ENCODE measurements at places on chromosomes 1 and 21.

- DNase-seq = no peak
Observed at GRCh38 chr1:31911994-31912780, 26.0 kb downstream of the PTP4A2 start.

- DNase-seq = no peak
Observed at GRCh38 chr1:203150511-203151297, 23.2 kb downstream of the ADORA1 start.

DNA sequence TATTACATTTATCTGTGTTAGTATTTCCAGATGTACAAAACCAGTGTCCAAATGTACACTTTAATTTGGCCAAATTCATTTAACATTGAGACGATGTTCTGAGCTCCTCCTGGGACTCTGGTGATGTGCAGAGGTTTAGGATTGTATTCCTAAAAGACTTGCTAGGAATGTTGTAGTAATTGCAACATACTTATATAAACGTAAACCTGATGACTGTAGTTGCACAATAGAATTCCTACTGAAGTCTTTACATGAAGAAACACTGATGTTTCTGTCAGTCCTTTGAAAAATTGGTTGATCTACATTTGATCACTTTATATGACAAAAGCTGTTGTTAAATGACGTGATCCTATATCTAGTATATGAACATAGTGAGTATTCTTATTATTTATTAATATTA is 5.1 kb upstream of the OR14C36 start:
- DNase-seq = no peak

GRCh38 chr1:213891989-213892902 is 95.5 kb upstream of the PROX1 start:
- no peak for DNase-seq

GRCh38 chr1:198364471-198364870 is 176.0 kb downstream of the ATP6V1G3 start:
- no peak for DNase-seq

DNA sequence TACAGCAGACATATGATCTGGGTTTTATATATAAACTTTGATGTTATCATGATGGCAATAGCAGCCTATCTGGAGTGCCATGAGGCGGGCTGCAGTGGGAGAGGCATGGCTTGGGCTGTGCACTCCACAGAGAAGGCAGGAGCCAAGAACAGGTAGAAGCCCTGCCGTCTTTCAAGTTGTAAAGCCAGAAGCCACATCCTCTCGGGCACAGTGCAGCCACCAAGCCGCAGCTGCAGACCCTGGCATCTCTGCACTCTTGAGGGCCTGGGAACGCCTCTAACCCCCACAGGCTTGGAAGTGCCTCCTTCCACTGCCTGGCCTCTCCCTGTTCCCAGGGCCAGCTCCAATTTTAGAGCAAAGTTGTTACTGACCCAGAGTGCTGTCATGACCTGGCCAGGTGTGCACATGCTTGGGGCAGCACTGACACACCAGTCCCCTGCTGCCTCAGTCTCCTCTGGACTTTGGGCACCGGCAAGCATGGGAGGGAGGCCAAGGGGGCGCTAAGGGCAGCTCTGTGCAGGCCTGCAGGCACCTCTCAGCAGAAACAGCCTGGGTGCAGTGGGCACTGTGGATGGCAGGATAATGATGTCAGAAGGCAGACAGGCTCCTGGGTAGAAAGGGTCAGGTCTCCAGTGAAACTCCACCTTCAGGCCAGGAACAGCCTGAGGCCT is 1619.8 kb upstream of the PRMT6 start:
- DNase-seq = no peak

- no peak for DNase-seq
Observed at GRCh38 chr1:9651565-9652378, at the start of gene PIK3CD. PIK3CD (plus strand) TSS chr1:9651731; CDS start chr1:9710456, 58,725 bp downstream.

- DNase-seq = no peak
Observed at GRCh38 chr1:230878591-230878990, 10.3 kb upstream of the C1orf198 start.

- DNase-seq = no peak
Observed at GRCh38 chr1:158719664-158720063, 856 bp downstream of the OR6K3 start.

DNA sequence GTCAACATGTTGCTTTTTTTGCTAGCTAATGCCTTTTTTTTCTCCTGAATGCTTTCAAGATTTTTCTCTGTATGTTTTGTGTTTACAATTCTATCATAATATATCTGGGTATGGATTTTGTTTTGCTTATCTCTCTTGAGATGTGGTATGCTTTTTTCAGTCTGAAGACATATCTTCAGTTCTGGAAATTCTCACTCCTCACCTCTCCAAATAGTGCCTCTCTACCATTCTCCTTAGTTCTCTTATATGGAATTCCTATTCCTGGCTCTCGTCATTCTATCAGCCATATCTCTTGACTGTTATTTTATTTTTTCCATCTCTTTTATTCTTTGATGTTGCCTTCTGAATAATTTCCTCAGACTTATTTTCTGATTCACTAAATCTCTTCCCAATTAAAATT is 58.4 kb downstream of the IVNS1ABP start:
- no peak for DNase-seq

GRCh38 chr1:226949401-226949800 is 9.3 kb downstream of the COQ8A start:
- no peak for DNase-seq

DNA sequence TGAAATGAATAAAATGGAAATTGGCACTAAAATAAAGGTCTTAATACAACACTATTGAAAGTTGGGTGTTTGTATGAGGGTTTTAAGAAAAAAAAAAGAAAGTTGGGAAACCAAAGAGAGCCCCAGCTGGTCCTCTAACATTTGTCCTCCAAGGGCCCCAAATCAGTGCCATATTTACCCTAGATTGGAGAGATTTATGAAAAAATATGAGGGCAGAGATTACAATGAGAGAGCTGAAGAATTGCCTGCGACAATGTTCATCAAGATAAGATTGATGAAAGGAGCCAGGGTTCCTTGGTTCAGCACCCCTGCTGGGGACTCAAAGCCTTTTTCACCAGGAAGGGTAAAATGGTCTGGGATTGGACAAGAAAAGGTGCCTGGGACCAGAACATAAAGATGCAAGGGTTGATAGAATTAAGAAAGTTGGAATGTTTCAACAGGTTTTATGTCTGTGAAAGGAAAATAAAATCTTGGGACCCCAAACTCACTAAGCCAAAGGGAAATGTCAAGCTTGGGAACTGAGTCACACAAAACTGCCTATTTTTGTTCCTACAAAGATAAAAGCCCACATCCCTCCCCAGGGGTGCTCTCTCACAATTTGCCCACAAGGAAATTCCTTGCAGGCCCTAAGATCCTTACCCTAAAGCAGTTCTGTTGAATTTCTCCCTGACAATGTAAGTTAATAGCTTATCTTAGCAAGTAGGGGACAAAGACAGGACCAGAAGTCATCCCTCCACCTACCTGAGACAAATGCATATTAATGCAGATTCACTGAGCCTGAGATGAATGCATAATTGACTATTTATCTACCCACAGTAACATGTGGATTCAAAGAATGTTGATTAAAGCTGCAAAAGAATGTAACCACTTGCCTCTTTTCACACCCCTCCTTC is 26.8 kb downstream of the CBR1 start:
- DNase-seq = no peak

DNA sequence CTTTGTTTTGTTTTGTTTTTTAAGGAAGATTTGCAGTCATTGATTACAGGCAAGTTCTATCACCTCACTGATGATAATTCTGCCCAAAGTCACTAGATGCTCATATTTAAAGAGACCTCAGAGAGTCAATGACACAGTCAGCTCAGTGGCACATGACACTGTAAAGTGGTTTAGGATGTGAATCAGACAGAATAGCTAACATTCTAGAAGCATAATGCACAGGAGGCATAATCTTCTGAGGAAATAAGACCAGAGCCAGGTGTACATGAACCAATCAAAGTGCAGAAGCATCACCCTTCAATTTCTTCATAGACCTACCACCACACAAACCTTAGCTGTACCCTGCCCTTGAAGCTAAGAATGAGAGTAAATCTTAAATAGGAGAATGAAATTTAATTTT is 268.5 kb downstream of the BRINP2 start:
- no peak for DNase-seq

DNA sequence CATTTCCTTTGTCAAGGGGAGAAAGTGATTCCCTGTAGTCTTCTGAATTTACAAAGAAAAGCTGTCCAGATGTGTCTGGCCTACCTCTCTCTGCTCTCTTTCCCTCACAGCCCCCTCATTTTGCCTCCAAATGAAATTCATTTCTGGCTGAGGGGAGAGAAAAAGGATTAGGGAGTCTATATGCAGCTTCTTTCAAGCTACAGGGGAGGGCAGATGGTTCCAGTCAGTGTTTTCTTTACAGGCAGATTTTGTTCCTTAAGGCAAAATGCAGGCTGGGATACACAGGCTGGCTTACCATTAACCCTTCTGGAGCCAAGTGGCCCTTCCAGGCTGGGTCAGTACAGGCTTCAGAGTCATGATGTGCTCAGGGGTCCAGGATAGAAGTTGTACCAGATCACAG is 198.1 kb upstream of the USP24 start:
- no peak for DNase-seq

DNA sequence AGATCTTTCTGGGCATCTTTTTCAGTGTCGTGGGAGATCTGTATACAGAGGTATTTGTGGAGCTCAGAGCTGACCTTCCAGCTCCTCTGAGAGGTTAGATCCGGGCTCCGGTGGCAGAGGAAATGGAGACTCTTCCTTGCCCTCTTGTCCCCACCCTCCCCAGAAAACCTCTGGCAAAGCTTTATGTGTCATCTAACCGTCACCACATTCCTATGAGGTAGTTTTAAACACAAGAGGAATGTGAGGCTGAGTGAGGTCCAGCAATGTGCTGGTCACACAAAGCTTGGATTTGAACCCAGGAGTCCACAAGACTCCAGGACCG is 1.2 kb downstream of the CD160 start:
- no peak for DNase-seq

- DNase-seq = no peak
Observed at GRCh38 chr1:905071-905749, 18.5 kb upstream of the SAMD11 start.

- no peak for DNase-seq
Observed at GRCh38 chr1:180031664-180032063, 77.1 kb downstream of the CEP350 start.

DNA sequence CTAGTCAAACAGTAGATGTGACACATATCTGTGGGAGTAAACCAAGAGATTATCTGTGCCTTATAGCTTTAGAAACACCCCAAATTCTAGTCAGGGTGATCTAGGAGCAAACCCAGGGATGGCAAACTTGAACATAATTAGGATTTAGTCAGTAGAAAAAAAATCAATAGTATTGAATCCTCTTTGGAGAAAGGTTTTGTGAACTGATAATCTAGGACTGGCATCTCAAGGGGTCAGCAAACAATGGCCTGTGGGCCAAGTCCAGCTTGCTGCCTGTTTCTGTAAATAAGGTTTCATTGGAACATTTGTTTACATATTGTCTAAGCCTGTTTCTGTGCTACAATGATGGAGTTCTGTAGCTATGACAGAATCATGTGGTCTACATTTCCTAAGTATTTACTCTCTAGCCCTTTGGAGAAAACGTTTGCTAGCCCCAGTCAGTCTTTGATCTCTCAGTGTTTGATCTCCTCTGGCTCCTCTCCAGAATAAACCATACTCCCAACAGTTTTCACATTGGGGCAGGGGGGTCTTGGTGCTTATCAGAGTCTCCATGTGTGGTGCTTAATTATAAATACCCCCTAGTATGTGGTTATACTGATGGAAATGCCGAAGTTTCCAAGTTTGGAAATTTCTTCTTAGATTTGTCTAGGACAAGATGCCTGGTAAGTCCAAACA is 385.8 kb downstream of the NTNG1 start:
- DNase-seq = no peak

- no peak for DNase-seq
Observed at GRCh38 chr1:23867542-23867894, 572 bp downstream of the FUCA1 start.

GRCh38 chr1:243270097-243270864 is 14.4 kb downstream of the SDCCAG8 start:
- no peak for DNase-seq

DNA sequence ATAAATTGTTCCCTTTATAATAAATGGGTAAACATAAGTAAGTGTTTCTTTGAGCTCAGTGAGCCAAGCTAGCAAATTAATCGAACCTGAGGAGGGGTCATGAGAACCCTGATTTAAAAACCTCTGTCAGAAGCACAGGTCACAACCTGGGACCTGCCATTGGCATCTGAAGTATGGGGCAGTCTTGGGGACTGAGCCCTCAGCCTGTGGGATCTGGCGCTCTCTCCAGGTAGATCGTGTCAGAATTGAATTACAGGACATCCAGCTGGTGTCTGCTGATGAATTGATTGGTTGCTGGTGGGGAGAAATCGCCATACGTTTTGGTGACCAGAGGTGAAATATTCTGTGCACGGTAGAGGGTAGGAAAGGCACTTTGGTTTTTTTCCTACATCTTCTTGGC is 17.5 kb downstream of the UCK2 start:
- no peak for DNase-seq

DNA sequence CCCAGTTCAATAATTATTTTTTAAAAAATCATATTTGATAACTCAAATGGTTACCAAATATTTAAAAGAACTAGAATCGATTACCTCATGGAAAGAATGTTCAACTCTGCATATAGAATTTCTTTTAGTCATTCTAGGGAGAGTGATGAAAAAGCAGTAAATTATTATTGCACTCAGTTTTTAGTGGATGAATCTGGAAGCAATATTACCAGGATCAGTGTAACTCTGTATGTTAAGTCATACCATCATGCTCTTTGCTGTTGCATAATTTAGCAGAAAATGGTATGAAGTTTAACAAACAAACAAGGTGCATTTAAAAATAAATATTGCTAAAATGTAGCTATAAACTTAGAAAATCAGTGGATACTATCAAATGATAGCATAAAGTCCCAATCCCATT is 46.1 kb upstream of the ARHGAP29 start:
- no peak for DNase-seq

Measured in stimulated activated CD4-positive, alpha-beta T cell treated with anti-CD3 and anti-CD28 coated beads, Interleukin-2, amount 100 ng/mL, for 4 hours (primary cell).